ENCODE measurements at places on chromosomes 1 and 21.

DNA sequence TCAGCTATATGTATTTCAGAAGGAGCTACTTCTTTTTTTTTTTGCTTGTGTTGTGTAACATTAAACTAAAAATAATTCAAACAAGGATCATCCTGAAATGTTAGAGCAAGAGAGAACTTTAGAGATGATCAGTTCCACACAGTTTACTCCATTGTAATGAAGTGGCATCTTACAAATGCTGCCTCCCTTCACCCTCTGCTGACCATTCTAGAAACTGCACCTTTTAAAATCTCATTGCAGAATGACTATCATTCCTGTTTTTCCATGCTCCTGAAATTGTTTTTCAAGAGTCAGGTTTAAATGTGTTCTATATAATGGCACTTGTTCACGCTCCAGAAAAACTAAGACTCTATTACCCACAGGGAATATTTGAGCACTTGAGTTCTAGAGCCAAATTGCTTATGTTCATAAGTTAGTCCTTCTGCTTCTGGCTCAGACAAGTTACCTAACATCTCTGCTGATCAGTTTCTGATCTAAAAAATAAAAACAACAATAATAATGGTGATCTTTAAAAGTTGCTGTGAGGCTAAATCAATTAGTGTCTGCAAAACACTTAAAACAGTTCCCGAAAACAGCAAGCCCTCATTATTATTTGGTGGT, 21.5 kb upstream of the SLC44A5 start:
- no peak for DNase-seq

DNA sequence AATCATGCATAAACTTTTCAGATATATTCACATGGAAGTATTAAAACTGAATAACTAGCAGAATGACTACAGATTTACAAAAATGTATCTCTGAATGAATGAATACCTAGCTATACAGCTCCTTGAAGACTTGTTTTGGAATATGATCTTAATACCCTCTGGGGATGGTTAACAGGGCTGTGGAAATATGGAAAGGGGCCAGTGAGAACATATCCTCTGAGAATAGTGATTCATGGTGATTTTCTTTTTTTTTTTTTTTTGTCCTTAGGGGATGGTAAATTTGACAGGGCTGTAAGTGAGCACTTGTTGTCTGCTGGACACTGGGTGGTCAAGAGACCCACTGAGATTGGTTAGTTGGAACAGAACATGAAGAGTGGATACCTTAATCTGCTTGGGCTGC, 80.7 kb upstream of the HP1BP3 start:
- DNase-seq: no peak

DNA sequence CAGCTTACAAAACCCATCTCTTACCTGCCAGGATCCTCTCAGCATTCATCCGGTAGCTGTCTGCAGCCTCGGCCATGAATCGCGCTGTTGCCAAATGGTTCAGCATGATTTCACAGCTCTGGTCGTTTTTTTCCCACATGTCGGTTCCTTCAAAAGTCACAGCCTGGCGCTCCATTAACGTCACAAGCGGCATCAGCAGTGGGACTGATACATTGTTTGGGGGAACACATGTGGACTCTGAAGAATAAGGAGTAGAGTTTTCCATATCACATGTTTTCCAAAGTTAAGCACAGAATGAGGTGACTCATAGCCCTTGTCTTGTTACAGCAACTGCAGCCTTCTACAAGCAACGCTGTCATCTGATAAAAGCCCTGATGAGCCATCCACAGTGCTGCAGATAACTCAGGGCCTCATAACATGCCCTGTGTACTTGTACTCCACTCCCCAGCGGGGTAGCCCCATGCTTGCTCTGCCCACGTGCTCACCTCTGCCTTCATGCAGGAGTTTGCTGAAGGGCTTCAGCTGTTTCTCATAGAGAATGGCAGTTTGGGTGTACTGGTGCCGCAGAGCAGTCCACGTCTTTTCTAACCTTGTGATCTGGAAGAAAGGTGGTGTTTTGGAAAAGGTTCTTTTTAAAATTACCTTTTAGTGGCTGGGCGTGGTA, 114.2 kb downstream of the BCAR3 start:
- no peak for DNase-seq

- no peak for DNase-seq
Measured at GRCh38 chr1:116075990-116076389, 35.2 kb upstream of the MAB21L3 start.

GRCh38 chr1:178484698-178485225, 12.0 kb downstream of the CLEC20A start:
- no peak for DNase-seq

DNA sequence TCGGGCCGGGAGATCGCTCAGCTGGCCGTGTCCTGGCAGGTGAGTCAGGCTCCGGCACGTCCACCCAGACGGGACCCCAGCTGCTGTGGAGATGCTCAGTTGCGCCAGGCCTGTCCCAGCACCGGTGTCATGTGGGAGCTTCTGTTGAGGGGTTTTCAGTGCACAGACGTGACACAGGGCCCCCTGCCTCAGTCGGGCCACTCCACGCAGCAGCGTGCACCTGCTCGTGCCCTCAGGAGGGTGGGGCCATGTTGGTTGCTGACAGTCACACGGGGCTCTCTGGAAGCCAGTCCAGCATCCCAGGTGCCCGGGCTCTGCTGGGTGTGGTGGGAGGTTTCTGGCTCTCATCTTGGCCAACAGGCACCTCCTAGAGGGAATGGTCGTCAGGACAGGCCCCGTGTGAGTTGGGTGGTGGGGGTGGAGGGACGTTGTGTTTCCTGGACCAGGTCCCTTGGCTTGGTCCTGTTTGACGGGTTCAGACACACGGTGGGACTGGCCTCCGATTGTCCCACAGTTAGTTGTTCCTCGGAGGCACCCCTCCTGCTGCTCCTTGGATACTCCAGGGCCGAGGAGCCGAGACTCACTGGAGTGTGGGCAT, 19.2 kb downstream of the ATAD3B start:
- no peak for DNase-seq

- DNase-seq: no peak
Measured at GRCh38 chr1:70364439-70364838, 9.9 kb upstream of the ANKRD13C start.

DNA sequence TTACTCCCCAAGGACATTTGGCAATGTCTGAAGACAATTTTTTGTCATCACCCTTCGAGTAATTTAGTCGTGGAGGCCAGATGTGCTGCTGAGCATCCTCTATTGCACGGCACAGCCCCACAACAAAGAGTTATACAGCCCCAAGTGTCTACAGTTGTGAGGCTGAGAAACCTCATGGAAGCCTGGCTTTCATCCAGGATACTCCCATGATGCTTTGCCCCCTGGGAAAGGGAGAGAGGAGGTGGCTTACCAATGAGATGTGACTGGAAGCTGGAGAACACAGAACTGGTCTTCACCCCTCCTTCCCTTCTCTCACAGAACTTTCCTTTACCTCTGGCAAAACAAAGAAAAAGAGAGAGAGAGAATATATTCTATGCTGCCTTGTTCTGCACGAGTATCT, 150.9 kb upstream of the VAMP3 start:
- no peak for DNase-seq

DNA sequence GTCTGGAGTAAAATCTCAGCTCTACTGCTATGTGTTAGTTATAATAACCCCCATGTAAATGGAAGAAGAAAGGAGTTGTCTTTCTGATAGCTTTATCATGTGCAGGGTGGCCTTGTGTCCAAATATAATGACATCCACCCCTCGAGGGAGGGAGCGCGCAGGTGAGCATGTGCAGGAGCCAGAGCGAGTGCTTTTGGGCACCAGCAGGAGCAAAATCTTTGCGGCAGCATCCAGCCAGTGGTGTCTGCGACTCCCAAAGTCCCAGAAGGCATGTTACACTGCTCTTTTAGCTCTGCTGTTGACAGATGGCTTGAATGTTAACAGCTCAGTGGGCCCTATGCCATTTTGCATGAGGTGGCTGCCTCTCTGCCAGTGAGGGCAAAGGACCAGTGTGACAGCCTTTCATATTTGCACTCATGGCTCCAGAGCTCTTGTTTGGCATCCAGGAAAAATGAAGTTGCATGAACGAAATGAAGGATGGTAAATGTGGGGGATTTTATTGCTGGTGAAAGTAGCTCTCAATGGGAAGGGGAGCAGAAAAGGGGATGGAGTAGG, 146.7 kb downstream of the HMCN1 start:
- no peak for DNase-seq

- no peak for DNase-seq
Measured at GRCh38 chr1:18203645-18204044, 96.0 kb downstream of the IGSF21 start.

- no peak for DNase-seq
Measured at GRCh38 chr1:7738044-7738443, 33.1 kb upstream of the VAMP3 start.

GRCh38 chr1:156745881-156746280, 5.0 kb upstream of the MRPL24 start:
- DNase-seq: no peak

DNA sequence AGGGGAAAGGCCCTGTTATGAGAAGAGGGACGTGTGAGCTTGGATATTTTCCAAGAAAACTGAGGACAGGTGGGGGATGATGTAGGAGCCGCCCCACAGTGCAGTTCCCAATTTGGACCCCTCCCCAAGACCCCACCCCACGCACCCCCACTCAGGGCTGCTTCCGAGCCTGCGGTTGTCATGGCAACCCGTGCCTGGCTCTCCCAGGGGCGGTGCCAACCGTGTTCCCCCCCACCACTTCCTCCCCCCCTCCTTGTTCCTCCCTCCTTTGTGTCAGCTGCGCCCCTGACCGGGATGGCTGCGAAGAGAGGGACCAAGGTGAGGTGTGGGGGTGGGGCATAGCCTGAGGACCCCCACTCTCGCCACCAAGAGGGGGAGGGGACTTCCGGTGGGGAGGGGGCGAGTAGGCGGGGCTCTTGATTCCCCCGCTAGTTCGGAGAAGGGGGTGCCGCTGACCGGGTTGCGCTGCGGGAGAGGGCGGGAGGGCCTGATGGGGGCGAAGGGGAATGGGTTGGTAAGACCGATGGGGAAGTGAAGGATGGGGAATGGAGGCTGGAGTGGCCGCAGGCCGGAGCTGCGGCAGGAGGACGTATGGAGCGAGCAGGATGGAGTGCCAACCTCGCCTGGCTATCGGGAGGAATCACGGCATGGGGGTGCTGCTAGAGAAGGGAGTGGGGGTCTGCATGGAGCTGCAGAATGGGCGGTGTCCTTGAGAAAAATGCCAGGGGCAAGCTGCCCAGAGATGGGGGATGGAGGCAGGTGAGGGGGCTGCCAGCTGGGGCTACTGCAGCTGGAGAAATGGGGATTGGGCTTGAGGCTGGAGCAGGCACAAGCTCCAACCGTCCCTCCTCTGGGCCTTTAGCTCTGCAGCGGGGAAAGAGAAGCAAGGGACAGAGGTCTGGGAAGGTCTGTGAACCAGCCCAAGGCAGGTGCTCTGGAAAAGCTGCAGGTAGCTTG, 953 bp downstream of the TRIM46 start:
- DNase-seq: peak; percentile 23

DNA sequence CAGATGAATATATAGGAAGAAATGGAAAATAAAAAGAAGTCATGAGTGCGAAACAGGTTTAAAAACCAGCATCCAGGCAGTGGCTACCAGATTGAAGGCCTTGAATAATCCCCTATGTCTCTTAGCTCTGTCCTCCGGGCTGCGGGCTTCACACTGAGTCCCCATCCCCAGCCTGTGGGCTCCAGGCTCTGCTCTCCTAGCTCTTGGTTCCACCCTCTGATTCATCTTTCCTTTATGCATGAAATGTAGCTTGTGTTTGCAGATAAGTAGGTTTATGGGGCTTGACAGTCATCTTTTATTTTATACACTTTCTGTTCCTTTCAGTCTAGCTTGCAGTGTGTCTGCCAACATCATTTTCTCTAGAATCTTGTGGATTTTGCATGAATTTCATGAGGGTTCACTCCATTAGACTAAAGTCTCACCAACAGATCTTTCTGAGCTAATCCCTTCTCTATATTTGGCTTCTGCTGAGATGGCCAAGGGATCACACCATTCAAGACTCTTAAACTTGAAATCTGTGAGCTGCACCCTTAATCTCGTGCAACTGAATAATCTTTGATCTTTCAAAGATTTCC, 174.5 kb downstream of the PLPPR4 start:
- no peak for DNase-seq

DNA sequence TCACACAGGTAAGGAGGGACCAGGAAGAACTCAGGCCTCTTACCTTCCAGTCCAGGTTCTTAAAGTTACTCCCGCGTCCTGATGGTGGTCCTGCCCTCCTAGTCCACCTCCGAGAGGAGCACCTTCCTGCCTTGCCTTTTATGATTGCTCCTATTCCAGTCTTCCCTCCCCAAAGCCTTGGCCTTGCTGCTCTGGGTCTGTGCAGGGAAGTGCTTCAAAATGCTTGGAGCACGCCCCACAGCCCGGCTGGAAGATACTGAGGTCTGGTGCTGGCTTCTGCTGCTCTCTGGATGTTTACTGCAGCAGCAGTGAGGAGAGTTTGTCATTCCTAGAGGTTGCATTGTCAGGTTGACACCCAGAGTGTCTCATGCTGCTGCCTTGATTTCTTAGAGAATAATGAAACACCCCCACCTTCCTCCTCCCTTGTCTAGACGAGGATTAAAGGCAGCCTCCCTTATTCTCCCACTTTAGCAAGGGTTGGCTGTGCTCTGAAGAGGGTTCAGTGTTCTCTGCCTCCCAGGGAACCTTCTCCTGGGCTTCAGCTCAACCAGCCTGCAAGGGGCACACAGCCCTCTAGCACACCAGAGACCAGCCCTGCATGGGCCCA, 142.2 kb upstream of the CACNA1E start:
- DNase-seq: no peak

GRCh38 chr1:119260506-119260905, 108.1 kb upstream of the HAO2 start:
- no peak for DNase-seq

DNA sequence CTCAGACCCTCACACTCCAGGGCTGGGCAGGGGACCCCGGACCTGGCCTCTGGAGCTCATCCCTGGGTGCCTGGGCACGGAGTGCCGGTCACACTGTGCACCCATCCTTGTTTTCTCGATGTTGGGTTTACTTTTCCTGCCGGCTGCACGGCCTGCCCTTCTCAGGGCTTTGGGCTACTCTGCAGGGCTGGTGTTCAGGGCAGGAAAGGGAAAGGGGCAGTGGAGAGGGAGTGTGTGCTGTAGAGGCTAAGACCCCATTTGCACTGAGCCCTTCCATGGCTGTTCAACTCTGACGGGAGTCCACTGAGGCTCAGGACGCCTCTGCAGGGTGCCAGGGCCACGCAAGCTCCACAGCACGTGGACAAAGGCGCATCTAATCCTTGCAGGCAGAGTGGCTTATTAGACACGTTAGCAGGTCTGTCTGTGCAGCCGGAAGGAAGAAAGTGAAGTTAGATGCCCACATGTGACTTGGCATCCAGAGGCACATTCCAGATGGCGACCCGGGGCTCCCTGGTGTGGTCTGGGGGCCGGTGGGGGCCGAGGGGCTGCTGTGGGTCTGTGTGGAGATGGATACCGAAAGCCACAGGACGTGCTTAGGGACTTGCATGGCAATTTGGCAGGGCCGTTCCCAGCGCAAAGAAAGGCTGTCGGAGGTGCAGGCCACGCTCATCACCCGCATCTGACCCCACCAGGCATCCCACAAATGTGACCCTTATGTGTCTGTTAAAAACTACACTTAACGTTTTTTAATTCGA, 33.6 kb downstream of the COL18A1 start:
- DNase-seq: no peak

GRCh38 chr1:203521074-203521794, 27.3 kb downstream of the OPTC start:
- DNase-seq: no peak
